ENCODE measurements at places on chromosomes 7 and 10.

DNA sequence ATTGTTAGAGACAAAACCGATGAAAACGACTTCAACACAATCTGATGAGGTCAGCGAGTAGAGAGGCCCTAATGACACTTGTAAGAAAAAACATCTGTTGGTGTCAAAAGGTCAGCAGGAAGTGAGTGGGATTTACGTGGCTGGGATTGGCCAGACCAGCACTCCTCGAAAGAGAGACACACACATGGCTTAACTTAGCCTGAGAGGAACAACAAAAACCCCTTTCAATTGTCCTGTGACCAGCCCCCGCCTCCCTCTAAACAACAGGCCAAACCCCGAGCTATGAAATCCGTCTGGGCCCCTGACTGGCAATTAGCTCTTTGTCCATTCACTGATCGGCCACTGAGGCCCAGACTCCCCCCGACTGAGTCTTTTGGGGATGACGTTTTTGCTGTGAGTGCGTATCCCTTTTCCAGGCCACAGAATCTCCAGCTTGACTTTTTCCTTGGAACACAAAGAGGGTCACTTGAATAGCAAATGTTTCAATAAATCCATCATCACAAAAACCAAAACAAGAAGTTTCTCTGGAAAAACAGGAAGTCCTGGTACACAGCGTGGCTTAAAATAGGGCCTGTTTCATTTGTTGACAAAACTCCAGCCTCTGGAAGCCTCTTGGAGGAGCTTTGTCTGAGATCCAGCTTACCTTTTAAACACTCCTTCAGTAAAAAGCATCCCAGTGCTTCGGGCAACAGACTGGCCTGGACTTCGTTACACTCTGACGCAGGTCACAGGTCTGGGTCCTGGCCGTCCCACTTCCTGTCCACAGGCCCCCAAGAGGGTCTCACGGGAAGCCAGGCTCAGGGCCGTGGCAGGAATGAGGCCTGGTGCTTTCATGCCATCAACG lies 103.0 kb downstream of the CTBP2 start:
- peak; percentile 70 for DNase-seq

GRCh38 chr7:102935450-102936115 lies 22.8 kb downstream of the LRRC17 start:
- DNase-seq: no peak

GRCh38 chr7:107944411-107945169 lies 53.6 kb downstream of the DLD start:
- DNase-seq: no peak

- no peak for DNase-seq
Measured at GRCh38 chr10:63266391-63267316, 133.5 kb downstream of the NRBF2 start.

GRCh38 chr7:78197447-78197846 lies 398.9 kb downstream of the PHTF2 start:
- no peak for DNase-seq

DNA sequence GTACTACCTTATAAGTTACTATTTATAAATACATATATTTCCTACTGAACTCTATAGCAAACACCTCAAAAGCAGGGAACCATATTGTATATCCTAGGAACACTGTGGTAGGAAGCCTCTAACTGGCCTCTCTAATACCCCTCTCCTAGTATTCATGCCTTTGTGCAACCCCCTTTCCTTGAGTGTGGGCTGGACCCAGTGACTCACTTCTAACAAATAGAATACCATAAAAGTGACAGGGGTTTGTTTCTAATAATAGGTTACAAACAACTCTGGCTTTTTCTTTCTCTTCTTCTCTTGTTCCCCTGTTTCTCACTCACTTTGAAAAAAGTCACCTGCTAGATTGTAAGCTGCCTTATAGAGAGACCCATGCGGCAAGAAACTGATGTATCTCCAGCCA lies 51.6 kb upstream of the MACC1 start:
- DNase-seq: no peak

DNA sequence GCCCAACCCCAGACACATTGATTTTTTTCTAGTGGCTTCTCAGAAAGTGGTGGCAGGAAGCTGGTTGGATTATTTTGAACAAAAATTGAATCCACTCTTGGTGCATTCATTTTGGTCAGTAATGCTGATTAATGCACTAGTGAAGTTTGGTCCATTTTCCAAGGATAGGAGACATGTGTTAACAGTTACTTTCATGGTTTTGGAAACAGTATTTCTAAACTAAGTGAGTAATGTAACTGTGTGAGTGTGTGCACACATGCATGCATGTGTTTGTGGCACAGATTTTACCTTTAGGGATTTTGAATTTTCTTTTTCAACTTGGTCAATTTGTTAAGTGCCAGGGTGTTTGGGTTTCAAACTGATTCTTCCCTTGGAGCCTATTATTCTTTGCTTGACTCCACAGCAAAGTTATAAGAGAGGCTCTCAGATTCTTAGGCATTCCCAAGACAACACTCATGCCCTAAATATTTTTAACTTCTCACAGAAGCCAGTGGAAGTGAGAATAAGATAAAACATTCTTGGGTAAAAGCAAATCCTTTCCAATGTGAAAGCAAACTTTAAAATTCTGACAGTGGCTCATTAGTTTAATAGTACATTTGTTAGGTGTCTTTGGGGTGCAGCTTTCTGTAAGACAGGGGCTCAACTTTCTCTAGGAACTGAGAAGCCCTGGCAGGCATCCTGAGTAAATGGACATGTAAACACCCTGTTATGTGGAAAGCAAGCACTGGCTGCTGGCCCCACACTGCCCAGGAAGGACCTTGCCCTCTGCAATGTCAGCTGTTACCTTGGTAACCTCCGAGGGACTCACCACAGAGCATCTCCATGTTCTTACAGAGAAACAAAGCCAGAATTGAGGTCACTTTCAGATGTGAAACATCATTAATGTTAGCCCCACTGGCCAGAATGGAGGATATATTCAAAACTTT lies 68.4 kb downstream of the ASAH2B start:
- DNase-seq: no peak

DNA sequence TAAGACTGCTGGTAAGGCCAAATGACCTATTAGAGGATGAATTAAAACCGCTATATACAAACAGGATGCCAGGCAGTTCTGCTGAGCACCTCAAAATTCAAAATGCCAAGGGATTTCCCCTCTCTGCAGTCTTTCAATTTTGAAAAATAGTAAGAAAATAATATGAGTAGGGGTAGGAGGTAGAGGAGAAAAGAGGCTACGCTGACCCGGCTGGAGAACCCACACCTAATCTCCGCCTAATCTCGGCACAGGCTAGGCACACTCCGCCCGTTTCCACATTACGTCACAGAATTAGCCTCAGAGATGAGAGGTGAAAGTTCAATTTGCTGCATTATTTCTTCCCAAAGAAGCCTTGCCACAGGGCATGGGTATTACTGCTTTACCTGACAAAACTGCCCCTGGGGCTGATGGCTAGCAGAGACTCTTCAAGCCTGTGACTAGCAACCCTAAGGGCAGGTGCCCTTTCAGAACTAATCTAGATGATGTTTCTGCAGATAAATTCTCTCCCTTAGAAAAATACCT lies 21.3 kb upstream of the SPOCK2 start:
- DNase-seq: no peak

DNA sequence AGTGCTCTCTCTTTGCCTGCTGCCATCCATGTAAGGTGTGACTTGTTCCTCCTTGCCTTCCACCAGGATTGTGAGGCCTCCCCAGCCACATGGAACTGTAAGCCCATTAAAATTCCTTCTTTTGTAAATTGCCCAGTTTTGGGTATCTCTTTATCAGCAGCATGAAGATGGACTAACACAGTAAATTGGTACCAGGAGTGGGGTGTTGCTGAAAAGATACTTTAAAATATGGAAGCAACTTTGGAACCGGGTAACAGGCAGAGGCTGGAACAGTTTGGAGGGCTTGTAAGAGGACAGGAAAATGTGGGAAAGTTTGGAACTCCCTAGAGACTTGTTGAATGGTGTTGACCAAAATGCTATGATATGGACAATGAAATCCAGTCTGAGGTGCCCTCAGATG lies 63.8 kb upstream of the PPP1R9A start:
- DNase-seq: no peak

DNA sequence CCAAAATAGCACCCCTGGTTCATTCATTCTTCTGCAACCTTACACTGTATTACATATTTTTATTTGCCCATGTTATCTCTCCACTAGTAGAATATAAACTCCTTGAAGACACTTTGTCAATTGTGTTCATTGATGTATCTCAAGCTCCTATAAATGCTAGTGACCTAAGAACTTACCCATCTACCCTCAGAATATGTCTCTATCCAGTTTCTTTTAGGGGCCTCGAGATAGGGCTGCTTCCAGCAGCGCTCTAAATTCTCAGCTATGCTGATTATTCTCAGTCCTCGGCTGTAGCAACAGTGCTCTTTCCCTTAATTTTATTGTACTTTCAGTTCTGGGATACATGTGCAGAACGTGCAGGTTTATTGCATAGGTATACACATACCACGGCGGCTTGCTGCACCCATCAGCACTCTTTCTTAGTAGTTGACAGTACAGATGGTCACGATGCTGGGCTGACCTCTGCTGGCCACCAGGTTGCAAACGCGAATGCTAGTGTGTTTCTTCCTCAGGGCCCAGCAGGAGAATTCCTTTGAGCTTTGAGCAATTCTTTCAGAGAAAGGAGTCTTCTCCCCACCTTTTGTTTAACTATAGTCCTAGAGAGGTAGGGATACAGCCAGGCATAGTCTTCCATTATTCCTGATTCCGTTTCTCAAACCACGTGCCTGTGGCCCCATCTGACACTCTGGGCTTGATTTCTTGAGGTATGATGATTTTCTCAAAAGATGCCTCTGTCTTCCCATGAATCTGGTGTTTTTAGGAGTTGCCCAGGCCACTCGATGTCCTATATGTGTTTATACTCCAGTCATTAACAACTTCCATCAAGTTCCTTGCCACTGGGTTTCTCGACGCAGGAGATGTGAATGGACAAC lies 49.1 kb upstream of the CDC14C start:
- DNase-seq: peak; percentile 42

DNA sequence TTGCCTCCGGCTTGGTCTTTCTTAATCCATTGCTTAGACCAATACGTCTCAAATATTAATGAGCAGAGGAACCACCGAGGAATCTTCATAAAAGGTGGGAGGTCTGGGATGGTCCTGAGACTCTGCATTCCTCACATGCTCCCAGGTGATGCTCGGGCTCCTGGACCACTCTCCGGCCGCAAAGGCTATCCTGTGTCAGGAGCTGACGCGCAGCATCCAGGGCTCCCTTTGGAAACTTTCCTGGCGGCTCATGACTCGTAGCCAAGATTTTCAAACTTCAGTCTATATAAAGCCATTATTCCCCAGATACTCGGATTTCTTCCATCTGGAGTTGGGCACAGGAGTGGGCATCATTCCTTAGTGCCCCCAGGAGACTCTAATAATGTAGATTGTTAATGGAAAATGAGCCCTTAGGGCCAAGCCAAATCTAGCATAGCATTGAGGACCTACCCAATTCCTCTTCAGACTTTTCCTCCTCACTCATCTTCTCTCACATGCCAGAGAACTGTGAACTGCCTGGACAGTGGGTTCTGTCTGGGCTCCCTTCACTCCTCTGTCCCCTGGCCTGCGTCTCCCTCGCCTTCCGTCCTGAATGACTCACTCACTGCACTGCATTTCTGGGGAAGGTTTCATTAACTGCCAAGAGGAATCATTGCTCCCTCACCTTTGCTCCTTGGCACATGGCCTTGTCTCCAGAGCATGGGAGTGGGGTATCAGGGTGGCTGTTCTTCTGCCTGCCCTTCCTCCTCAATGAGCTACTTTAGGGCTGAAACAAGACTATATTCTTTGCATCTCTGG lies 89.3 kb downstream of the MKI67 start:
- DNase-seq: no peak

DNA sequence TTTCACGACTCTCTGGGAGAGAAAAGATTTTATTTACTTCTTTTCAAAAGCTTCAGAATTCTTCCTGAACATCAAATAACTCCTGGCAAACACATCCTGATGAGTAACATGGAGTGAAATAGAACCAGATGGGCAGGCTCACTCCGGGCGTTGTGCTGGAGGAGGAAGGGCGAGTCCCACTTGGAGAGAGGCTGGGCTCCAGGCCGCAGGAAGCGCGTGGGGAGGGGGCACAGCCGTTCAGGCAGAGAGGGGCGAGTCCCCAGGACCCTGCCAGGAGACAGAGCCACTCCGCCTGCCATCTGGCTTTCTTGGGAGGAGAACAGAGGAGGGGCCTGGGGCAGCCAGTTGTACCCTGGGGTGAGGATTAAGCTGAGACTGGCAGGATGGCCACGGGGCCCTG lies 265.9 kb upstream of the ZMIZ1 start:
- peak; percentile 82 for DNase-seq

- DNase-seq: no peak
Measured at GRCh38 chr7:99184532-99185218, 23.2 kb downstream of the KPNA7 start.

- no peak for DNase-seq
Measured at GRCh38 chr10:76641215-76641614, 996.4 kb downstream of the KCNMA1 start.

- peak; percentile 69 for DNase-seq
Measured at GRCh38 chr7:82410461-82410860, 33.1 kb downstream of the CACNA2D1 start.

- DNase-seq: no peak
Measured at GRCh38 chr10:69807122-69807521, 5.4 kb downstream of the COL13A1 start.

GRCh38 chr10:129136951-129137350 lies 330.1 kb upstream of the MGMT start:
- no peak for DNase-seq

DNA sequence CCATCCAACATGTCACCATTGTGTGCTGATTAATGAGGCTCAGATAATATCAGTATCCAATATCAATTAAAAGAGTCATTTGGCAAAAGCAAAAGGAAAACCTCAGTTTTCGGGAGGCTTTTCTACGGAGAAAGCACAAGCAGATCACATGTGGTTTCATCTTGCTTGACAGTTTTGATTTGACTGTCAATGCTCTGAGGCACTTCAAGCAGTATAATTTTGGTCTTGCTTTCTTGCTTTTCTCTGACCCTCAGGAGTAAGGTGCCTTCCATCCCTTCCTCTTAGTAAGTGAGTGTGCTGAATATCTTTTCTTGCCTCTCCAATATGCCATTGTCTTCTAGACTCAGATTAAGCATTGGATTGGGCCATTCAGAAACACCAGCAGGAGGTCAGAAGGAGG lies 115.5 kb upstream of the CALCR start:
- no peak for DNase-seq

- DNase-seq: no peak
Measured at GRCh38 chr7:37352974-37353948, 95.4 kb downstream of the ELMO1 start.

DNA sequence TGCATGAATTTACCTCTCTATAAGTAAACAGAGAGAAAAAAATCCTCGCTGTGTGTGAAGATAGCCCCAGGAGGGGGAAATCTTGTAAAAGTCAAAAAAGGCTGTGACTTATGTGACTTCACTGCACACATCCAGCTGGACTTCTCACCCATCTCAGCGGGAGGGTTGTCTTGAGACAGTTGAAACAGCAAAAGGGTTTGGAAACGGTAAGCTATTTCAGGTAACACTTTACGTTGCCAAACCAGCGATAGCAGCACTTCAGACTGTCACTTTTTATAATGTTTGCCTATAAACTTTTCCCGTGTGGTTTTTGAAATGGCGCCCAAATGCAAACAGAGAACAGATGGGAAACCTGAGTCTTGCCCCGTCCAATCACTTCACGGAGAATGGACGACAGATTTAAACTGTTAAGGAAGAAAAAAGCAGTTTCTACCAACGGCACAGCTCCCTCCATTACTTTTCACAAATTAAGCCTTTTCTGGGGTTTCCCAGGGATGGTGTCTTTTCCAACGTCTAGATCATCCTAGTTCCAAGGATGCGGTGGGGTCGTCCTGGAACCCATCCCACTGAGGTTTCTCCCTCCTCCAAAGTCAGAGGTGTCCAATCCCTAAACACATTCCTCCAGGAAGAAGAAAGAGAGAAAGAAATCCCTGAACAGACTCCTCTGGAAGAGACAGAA lies 25.2 kb downstream of the FGFR2 start:
- no peak for DNase-seq

- no peak for DNase-seq
Measured at GRCh38 chr7:121714559-121715303, 158.2 kb upstream of the PTPRZ1 start.

All from heart left ventricle (tissue), 16 donors.